ENCODE measurements at places on chromosomes 2 and 18.
A peak's percentile ranks its signal among the peaks of the same experiment; 100 is the strongest.

DNA sequence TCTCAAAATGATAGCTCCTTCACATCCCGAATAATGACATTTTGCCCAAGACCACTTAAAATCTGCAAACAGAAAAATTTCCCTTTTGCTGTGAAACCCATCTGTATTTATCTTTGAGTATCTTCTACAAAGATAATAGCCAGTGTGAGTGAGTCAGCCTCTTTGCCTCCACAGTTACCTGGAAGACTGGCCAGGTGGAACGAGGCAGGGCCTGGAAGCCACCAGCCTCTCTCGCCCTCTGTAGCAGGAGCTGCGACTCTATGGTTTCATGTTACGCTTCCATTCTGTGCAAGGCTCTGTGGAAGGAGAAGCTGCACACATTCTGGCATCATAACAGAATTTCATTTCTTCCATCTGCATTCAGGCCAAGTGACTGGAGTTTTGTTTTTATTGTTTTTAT lies 9.5 kb downstream of the ELP2 start:
- no peak for DNase-seq

GRCh38 chr2:169511818-169512217 lies 2.3 kb downstream of the KLHL41 start:
- no peak for DNase-seq

GRCh38 chr2:86621280-86621943 lies 2.3 kb downstream of the RNF103 start:
- no peak for DNase-seq

DNA sequence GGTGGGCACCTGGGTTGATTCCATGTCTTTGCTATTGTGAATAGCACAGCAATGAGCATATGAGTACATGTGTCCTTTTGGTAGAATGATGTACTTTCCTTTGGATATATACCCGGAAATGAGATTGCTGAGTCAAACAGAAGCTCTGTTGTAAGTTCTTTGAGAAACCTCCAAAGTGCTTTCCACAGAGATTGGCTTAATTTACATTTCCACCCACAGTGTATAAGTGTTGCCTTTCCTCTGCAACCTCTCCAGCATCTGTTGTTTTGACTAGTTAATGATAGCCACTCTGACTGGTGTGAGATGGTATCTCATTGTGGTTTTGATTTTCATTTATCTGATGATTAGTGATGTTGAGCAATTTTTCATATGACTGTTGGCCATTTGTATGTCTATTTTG lies 194.8 kb downstream of the ZNF804A start:
- no peak for DNase-seq

GRCh38 chr18:48983793-48984437 lies 33.1 kb upstream of the SMAD7 start:
- peak; percentile 81 for DNase-seq

All from HAP-1 (cell line).